ENCODE measurements at places on chromosomes 3 and 15.

DNA sequence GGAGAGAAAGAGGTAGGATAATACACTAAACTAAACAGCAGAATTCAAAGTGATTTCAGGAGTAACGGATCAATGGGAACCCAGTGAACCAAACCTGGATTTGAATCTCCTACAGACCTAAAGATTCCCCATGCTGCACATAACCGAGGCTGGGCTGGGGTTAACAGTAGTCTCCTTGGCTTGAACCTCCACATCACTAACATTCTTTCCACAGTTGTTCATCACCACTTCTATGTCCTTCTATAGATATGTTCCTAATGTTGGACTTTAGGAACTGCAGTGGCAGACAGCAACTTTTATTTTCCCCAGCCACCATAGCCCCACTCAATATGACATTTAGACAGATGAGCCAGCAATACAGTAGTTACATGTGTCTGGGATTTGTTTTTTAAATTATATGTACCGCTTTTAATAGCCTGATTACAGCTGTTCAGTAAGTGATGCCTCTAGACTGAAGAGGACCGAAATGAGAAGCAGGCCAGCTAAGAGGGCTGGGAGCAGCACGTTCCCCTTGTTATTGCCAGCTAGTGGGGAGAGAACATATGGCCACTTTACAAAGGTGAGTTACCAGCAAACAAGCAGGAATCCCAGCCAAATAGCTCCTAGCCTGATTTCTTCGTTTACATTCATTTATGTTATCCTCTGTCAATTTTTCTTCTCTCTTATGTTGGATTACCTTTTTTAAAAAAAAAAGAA is 472.6 kb upstream of the CDIN1 start:
- no peak for DNase-seq

DNA sequence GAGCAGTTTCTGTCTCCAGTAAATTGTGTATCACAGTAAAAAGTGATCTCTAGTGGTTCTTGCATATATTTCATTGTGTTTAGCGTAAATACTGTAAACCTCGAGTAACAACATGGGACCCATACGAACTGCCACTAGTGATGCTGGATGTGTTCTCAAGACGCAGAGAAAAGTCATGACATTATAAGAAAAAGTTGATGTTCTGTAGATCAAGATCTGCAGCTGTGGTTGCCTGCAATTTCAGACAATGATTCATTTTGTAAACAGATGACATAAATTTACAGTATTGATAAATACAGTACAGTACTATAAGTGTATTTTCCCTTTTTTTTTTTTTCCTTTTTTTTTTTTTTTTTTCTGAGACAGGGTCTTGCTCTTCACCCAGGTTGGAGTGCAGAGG is 100.1 kb downstream of the DPH6 start:
- DNase-seq = no peak

- DNase-seq = no peak
Measured at GRCh38 chr3:25405335-25405734, 22.7 kb upstream of the RARB start.

GRCh38 chr3:69433969-69434325 is 48.1 kb upstream of the FRMD4B start:
- DNase-seq = no peak

DNA sequence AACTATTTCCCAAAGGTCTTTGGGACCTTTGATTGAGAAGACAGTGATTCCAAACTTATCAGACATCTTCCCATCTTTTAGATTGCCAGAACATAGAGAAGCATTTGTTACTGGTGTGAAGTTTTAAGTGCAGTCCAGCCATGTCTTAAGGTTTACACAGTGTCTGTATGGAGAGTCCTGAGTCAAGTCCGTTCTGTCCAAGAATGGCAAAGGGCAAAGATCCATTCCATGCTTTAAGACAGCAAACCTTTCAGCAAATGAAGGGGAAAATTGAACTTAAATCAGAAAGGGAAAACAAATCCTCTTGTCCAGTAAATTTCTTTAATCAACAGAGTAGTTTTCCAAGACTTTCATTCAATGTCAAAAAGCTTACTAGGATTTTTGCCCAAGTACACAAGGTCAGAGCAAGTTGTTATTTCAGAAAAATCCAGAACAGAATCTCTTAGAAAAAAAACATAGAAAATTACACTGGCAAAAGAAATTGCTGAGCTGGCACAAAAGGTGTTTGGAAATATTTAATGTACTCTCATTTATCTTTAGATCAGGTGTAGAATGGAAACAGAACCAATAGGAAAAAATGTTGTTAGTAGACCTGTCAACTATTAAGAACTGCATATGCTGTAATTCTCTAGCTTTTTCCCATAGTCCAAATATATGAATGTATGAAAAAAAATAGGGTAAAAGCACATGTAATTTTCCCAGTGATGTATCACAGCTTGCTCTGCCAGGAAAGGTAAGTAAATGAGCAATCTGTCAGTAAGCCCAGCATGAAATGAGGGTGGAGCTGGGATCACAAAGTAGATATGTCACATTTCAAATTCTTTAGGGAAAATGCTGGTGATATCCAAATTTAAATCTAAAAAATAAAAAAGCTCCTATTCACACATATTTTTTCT is 1099.9 kb downstream of the TUSC7 start:
- DNase-seq = no peak

- no peak for DNase-seq
Measured at GRCh38 chr3:151593928-151594327, 133.1 kb upstream of the IGSF10 start.

DNA sequence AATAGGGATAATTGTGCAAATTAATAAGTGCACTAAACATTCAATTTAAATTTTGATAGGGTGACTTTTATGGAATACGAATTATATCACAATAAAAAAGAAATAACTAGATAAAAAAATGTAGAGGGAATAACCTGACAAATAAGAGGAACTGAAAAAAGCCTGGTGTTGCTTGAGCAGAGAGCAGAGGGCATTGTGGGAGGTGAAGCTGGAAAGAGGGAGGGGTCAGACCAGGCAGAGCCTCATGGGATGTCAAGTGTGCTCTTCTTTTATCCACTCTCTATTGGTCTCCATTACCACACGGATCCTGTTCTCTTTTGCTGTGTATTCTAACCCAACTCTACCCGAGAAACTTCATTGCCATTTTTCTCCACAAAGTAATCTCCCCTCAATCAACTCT is 264.0 kb upstream of the CRBN start:
- no peak for DNase-seq

GRCh38 chr3:4997946-4998345 is 18.7 kb downstream of the BHLHE40 start:
- DNase-seq = no peak

- no peak for DNase-seq
Measured at GRCh38 chr15:93063796-93064690, 25.0 kb downstream of the RGMA start.

DNA sequence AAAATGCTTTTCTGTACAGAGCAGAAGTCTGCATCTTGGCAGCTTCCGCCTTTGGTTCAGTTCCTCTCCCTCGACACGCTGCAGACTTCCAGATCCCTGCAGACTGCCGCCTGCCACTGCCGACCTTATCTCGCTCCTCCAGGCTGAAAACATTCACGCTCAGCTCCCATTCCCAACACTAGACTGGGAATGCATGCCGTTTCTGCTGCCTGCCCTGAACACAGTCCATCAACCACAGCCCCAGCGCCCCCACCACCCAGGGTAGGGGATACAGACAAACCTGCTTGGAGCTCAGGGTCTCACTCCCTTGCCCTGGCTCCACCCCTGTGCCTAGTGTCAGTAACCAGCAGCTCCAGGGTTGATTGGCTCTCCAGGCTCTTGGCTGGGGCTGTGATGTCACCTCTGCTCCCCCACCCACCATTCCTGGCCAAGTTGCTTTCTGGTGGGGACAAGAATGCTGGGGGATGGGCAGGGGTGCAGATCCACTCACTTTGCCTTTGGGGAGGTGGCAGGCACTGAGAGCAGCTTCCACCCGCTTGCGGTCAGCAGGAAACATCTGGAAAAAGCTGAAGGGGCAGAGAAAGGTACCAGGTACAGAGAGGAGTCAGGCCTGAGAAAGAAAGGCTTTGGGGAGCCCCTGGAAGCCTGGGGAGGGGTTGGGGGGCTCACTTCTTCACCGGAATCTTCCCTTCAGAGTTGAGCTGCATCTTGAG is 6.1 kb downstream of the PLCB2 start:
- DNase-seq = no peak

- DNase-seq = no peak
Measured at GRCh38 chr3:46245146-46245545, 2.9 kb downstream of the CCR3 start.

DNA sequence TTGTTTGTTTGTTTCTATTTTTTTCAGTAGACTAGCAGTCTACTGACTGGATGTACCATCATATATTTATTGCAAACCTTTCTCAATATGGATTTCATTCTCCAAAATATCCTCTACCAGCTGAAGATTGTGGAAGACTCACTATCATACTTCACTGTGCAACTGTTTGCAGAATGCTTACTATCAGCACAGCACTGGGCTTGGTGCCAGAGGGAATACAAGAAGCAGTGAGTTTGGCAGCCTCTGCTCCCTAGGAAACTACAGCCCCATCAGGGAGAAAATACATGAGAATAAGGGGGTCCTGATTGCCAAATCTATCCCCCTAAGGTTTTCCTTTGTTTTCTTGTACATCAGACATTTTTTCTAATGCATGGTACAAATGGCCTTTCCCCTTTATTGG is 27.5 kb downstream of the AQP9 start:
- DNase-seq = no peak

- DNase-seq = no peak
Measured at GRCh38 chr3:125266971-125267370, 54.4 kb upstream of the SLC12A8 start.

DNA sequence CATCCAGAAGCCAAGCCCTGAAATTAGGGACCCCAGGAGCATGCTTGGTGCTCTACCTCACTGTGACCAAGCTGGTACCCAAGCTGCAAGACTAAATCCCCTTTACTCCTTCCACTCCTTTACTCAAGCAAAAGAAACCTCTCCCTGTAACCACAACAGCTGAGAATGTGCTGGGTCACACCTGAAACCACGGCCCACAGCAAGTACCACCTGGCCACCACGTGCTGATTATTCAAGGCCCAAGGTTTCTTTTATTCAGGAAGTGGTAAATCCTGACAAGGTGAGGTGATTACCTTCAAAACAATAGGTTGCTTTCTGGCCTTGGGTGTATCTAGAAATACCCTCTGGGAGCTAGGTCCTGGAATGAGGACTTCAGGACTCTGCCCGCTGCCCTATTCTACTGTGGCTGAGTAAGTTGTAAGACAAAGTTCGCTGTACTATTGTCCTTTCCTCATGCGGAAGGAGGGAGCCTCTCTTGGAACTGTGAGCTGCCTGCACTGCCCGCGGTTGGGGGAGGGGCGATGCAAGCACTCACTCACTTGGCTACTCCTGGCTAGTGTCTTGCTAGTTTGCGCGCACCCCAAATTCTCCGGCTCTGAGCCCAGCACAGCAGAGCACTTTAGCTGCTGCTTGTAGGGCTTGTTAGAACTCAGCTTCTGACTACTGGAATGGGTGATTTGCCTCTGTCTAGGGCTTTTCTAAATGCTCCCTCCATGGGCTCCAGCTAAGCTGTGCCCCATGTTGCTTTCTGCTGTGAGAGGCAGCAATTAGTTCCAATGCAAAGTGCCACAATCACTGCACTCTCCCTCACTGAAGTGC is 487.1 kb upstream of the CNTN3 start:
- DNase-seq = no peak

GRCh38 chr3:181134873-181135272 is 145.3 kb upstream of the DNAJC19 start:
- no peak for DNase-seq

DNA sequence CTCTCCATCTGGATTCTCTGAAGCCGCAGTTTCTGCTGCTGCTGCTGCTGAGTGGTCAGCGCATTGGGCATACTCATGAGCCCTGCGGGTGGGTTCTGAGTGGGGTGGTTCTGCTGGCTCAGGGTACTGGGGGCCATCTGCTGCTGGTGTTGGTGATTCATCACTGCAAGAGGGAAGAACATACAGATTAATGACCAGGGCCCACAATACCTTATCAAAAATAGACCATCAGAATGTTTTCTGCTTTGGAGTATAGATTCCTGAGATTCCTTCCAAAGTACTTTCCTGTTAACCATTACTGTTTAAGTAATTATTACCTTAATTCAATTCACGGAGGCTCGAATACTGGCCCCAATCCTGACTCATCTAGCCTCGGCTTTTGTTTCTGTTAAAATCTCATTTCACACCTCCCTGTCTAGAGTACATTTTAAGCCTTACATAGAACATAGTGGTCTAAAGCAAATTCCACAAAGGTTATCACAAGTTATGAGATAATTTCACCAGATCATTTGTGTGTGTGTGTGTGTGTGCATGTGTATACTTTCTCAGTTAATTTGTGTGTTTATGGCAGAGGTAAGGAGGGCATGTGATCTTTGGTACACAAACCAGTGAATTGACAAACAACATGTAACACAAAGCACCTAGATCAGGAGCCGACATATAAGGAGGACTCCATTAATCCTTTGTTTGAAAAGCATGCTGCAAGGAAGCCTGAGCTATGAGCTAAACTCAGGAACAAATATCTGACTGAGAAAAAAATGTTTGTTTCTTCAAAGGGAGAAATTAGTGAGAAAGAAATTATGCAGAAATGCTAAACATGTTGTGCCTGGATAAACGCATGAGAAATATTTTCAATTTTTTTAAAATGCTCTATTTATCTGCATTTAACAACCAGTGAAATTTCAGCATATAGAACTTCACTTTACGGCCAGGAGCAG is 68.1 kb downstream of the TM4SF4 start:
- no peak for DNase-seq

DNA sequence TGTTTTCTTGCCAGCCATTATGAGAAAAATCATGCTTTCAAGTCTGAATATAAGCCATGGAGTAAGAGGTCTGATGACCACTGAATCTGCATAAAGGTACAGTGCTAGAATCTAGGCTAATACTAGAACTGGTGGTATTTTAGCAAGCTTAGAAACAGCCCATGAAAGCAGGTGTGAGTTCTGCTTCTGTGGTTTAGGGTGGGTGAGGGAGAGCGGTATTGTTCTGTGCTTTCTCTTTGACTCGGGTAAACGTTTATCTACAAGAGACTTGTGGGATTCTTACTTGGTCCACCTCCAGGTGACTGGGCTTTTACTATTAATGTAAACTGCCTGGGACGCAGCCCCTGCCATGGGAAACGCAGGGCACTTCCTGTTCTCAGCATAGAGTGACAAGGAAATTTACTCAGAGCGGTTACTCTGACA is 55.2 kb downstream of the PGPEP1L start:
- no peak for DNase-seq

GRCh38 chr3:24562895-24563294 is 68.2 kb upstream of the THRB start:
- no peak for DNase-seq

DNA sequence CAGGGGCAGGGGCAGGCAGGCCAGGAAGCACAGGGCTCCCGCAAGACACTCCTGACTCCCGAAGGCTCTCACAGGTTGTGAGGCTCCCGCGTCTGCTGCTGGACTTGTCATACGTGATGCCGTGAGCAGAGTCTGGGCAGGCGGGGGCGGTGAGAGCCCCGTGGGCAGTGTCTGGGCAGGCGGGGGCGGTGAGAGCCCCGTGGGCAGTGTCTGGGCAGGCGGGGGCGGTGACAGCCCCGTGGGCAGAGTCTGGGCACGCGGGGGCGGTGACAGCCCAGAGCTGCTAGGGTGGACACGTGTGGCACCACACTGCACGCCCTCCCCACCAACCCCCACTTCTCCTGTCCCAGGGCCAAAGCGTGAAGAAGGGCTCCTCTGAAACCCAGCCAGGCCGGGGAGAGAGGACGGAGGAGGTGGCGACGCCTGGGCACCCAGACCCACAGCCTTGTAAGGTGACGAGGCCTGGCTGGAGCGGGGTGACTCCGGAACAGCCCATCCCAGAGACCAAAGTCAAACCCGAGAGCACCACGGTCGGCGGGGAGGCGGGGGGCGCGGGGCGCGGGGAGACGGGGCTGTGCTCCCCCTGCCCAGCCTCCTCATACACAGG is 35.0 kb downstream of the TNK2 start:
- DNase-seq = no peak
